HCT116 (cell line): ENCODE measurements at places on chromosomes 3 and 15. TPM values are rescaled to one million over a fixed set of nuclear protein-coding genes. Genes with fewer than 3 reads are reported as not detected.

GRCh38 chr3:156817646-156818272 lies 8.4 kb upstream of the LEKR1 start:
- no peak for DNase-seq
- H3K27ac ChIP-seq = peak overlapping the region; percentile 95
- H3K27me3 ChIP-seq = no peaks in the 10 kb centered on the region

DNA sequence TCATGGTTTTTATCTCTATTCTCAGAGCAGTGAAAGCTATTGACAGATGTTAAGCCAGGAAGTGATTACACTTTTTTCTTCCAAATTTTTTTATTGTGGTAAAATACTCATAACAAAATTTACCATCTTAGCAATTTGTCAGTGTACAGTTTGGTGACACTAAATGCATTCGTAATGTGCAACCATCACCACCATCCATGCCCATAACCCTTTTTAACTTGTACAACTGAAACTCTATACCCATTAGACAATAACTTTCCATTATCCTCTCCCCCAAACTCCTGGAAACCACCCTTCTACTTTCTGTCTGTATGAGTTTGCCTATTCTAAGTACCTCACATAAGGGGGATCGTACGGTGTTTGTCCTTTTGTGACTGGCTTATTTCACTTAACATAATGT lies 15.1 kb upstream of the POMGNT2 start:
- no peak for DNase-seq
- no peak overlapping the region for H3K27ac ChIP-seq
- no peaks in the 10 kb centered on the region for H3K36me3 ChIP-seq

DNA sequence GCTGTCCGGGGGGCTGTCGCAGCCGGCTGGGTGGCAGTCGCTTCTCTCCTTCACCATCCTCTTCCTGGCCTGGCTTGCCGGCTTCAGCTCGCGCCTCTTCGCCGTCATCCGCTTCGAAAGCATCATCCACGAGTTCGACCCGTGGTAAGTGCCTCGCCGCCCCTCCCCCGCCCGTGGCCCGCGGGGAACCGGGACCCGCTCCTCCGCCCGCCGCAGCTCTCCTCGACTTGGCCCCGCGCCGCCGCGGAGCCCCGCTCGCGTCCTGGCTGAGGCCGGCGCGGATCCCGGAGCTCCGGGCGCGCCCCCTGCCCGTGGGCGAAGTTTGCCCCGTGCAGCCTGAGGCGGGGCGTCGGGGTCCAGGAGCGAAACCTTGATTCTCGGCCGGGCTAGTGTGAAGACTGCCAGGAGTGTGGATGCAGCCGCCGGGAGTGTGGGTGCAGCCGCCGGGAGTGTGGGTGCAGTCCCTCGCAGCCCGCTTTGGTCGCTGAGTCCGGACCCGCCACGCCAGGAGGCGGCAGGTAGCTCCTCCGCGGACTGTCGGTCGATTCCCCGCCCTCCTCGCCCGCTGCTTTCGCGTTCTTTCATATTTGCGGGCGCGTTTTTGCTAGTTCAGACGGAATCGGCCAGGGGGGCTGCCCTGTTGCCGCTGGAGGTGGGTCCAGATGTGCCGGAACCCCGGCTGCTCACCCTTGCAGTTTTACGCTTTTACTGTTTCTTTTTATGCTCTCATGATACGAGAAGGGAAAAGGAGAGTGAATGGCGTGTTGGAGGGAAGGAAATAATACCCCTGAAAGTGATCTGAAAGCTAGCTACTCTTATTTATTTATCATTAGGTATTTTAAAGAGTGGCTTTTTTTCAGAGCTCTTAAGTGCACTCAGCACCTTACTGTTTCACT lies 692 bp downstream of the STT3B start:
- peaks cover 4% of the 10 kb centered on the region; the same call in 1 of the 2 replicates for H3K27me3 ChIP-seq
- peaks cover 32% of the 10 kb centered on the region for H3K4me1 ChIP-seq
- H3K4me3 ChIP-seq = peak overlapping the region; percentile 88
- H3K27ac ChIP-seq = peak overlapping the region; percentile 96
- H3K36me3 ChIP-seq = no peaks in the 10 kb centered on the region

DNA sequence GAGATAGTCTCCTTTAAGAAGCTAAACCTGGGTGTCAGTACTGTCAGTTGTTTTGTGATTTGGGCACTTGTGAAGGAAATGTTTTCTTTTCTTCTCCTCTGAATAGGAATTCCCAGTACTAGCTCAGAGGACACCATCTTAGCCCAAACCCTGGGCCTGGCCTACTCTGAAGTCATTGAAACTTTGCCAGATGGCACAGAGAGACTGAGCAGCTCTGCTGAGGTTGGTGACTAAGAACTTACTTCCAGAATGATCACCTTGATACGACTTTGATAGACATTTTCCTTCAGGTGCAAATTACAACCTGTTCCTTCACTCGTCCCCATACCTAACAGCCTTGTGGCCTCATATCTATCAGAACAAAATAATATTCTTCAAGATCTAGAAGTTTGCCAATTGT lies 100.2 kb downstream of the LARS2 start:
- no peak for DNase-seq
- no peak overlapping the region for H3K27ac ChIP-seq
- H3K27me3 ChIP-seq = no peaks in the 10 kb centered on the region
- H3K4me3 ChIP-seq = no peak overlapping the region

GRCh38 chr3:47266709-47267489 lies 15.7 kb downstream of the KIF9 start:
- peak; percentile 57 for DNase-seq
- H3K4me1 ChIP-seq = peaks cover 16% of the 10 kb centered on the region
- no peak overlapping the region for H3K4me3 ChIP-seq
- H3K27ac ChIP-seq = no peak overlapping the region
- no peaks in the 10 kb centered on the region for H3K27me3 ChIP-seq

The CORO2B gene
- total RNA-seq = 2.8 TPM

DNA sequence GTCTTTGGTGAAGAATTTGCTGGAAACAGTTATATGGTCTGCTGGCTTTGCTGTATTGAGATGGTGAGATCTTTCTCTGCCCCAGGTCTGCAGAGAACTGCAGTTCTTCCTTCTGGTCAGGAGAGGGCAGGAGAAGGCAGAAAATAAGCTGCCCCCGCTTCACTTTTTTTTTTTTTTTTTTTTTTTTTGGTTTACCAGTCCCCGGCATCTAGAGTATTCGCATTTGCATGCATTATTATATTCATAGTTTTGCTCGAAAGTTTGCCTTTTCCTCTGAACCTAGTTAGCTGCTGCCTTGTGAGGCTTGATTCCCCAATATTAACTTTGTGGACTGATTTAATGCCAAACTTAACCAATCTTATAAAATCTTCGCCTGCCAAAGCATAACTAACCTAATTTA lies 10.6 kb upstream of the PARL start:
- H3K27ac ChIP-seq = no peak overlapping the region
- H3K36me3 ChIP-seq = no peaks in the 10 kb centered on the region
- no peaks in the 10 kb centered on the region for H3K27me3 ChIP-seq
- no peaks in the 10 kb centered on the region for H3K4me1 ChIP-seq

The ANKUB1 gene
- total RNA-seq = not detected

DNA sequence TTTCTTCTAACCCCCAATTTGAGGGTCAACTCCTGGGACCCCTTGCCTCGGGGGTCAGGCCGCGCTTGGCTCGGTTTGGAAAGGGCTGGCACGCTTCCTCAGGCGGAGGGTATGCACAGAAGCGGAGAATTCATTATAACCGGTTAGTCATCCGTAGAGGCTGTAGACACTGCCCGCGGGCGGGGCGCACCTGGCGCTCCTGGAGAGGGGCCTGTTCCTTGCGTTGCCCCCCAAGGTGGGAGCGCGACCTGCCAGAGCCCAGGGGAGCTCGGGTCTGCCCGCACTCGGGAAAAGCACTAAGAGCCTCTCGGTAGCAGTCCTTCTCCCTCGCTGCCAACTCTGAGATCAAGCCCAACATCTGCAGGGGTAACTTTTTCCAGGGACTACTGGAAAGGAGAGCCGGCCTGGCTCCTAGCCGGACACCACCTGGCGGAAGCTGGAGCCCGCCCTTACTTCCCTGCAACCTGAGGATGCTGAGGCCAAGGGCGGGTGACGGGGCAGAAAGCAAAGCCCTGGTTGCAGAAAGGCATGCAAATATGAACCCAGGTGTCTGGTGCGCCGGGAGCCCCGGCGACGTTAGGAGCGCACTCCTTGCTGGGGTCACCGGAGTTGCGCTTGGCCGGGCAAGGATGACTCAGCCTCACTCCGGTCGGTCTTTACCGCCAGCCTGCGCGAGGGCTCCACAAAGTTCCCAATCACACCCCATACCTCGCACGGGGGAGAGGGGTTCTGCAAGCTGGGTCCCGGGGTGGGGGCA lies 1.5 kb upstream of the CACNA2D3 start:
- no peak for DNase-seq
- H3K4me3 ChIP-seq = no peak overlapping the region
- H3K4me1 ChIP-seq = no peaks in the 10 kb centered on the region
- peaks cover 14% of the 10 kb centered on the region; the same call in 1 of the 2 replicates for H3K27me3 ChIP-seq
- no peak overlapping the region for H3K27ac ChIP-seq
- H3K36me3 ChIP-seq = no peaks in the 10 kb centered on the region

DNA sequence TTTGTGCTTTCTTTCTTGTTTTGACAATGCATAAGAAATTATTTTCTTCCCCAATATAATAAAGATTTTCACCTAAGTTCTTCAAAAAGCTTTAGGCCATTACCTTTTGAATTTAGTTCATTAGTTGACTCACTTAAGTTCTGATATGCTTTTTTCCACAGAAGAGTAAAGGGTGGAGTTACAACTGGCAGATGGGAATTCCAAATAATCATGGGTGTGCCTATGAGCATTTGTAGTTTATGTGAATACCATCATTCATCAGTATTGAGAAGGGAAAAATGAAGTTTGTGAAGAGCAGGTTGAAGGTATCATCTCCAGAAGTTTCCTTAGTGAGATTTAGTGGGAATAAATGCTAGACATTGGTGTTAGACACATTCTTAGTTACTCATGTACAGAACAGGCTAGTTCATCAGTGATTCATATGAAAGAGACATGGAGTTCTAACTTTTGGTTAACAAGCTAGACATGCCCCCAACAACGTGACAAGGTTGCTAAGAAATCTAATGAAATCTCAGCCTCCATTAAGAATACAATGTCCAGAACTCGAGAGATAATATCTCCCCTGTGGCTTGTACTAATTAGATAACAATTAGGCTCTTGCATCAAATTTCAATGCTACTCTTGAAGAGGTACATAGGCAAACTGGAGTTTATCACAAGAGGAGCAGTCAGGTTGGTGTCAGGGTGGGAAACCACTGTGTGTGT lies 16.9 kb upstream of the ALCAM start:
- H3K27me3 ChIP-seq = no peaks in the 10 kb centered on the region
- no peak overlapping the region for H3K27ac ChIP-seq
- H3K4me3 ChIP-seq = no peak overlapping the region
- no peaks in the 10 kb centered on the region for H3K4me1 ChIP-seq

DNA sequence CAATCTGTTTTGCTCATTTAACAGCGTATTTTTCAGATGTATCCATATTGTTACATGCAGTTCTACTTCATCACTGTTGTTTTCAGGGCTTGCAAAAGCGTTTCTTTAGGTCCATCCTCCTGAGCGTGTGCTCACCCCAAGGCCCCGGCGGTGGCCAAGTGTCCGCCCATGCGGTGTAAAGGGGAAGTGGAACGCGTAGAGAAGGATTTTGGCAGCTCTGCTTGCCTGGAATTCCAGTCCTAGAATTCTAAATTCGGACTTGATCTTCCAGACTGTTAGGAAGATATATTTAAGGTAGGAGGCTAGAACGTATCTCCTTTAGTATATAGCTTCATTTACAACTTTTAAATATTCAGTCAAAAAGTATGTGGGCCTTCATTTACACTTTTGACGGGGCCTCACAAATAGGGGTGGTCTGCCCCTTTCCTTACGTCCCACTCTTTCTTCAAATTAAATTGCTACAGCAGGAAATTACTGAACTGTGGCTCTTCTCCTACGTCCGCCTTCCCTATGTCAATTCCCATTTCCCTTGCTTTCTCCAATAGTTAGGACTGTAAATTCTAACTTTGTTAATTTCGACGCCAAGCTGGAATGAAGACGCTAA lies 609 bp upstream of the TBC1D23 start:
- H3K27me3 ChIP-seq = no peaks in the 10 kb centered on the region
- no peak for DNase-seq
- peak overlapping the region; percentile 90 for H3K4me3 ChIP-seq
- no peaks in the 10 kb centered on the region for H3K36me3 ChIP-seq

The PPIP5K1 gene
- 62.4 TPM for total RNA-seq

GRCh38 chr15:66565741-66566144 lies at the start of gene LCTL:
Gene LCTL, minus strand, starts transcription at chr15:66565998. Its CDS starts 633 bp downstream, at chr15:66565365.
- H3K36me3 ChIP-seq = no peaks in the 10 kb centered on the region
- no peaks in the 10 kb centered on the region for H3K27me3 ChIP-seq
- H3K4me3 ChIP-seq = no peak within 1 kb of the TSS
- no peak for DNase-seq

- no peaks in the 10 kb centered on the region for H3K27me3 ChIP-seq
- H3K4me3 ChIP-seq = peak overlapping the region; percentile 72
- no peak for DNase-seq
- H3K4me1 ChIP-seq = peaks cover 18% of the 10 kb centered on the region
- H3K27ac ChIP-seq = peak overlapping the region; percentile 79
Observed at GRCh38 chr3:100335434-100335833, 877 bp downstream of the NIT2 start.

GRCh38 chr3:72345980-72346379 lies 502.3 kb downstream of the SHQ1 start:
- H3K4me1 ChIP-seq = no peaks in the 10 kb centered on the region; the same call in 1 of the 2 replicates
- H3K27me3 ChIP-seq = no peaks in the 10 kb centered on the region
- no peak overlapping the region for H3K27ac ChIP-seq
- no peaks in the 10 kb centered on the region for H3K36me3 ChIP-seq
- H3K4me3 ChIP-seq = no peak overlapping the region

DNA sequence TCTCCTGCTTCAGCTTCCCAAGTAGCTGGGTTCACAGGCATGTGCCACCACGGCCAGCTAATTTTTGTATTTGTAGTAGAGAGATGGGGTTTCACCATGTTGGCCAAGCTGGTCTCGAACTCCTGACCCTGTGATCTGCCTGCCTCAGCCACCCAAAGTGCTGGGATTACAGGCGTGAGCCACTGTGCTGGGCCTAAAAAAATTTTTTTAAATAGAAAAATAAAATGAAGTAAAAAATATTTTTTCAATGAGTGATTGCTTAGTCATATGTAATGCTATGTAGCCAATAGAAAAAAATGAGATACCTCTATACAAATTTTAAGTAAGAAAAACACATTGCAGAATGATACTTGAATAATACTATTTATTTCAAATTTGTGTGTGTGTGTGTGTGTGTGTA lies 27.9 kb upstream of the SLC30A4 start:
- no peak overlapping the region for H3K4me3 ChIP-seq
- H3K4me1 ChIP-seq = no peaks in the 10 kb centered on the region
- no peak overlapping the region for H3K27ac ChIP-seq
- H3K36me3 ChIP-seq = no peaks in the 10 kb centered on the region

DNA sequence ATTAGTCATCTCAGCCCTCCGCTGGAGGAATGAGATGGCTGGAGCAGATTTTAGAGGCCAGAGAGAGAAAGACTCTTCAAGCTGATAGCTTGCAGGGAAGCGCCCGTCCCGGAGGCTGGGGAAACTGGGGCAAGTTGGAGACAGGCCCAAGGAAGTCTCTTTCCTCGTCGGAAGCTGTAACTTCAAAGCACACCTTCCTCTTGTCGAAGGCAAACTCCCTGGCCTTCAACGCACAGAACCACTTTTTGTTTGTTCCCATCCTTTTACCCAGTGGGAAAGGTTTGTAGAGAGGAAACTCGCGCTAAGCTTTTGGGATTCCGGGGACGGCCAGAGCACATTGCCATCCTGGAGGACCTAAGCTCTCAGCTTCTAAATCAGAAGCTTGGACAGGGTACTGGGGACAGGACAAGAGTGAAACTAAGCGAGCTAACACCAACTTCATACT lies 900 bp upstream of the EOMES start:
- H3K27me3 ChIP-seq = no peaks in the 10 kb centered on the region
- H3K4me3 ChIP-seq = no peak overlapping the region
- H3K36me3 ChIP-seq = no peaks in the 10 kb centered on the region
- DNase-seq = no peak
